Fibroblast of lung (primary cell): ENCODE measurements at places on chromosomes 2 and 18.

GRCh38 chr2:142112757-142113221 is 18.0 kb downstream of the LRP1B start:
- peak; percentile 96 for DNase-seq

DNA sequence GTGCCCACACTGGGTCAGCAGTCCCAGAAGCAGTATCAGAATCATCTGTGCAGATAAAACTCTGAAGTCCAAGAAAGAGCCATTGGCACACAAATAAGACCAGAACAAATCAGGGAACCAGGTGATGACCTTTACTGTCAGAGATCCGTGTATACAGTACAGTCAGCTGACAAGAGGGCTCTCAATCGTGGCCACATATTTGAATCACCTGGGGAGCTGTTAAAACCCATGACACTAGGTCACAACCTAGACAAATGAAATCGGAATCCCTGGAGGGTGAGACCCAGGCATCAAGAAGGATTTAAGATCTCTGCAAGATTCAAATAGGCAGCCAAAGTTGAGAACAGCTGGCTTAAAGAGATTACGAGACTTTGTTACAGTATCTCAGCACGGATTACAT is 807.1 kb downstream of the RNF144A start:
- DNase-seq, result no peak

DNA sequence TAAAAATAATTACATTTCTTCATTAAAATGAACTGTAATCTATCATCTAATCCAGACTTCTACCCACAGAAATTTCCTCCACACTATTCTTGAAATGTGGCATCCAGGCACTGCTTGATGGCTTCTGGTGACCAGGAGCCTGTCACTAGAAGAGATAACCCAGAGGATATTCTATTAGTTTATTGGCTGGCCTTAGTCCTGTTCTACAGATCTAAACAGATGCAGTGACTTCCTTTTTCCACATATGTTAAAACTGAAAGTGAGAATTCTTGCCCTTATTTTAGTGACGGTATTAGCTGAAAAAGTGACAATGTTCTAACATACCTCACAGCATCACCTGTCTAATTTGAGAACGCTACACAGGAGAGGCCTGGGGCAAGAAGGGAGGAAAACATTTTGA is 775.4 kb downstream of the TSN start:
- DNase-seq, result no peak

DNA sequence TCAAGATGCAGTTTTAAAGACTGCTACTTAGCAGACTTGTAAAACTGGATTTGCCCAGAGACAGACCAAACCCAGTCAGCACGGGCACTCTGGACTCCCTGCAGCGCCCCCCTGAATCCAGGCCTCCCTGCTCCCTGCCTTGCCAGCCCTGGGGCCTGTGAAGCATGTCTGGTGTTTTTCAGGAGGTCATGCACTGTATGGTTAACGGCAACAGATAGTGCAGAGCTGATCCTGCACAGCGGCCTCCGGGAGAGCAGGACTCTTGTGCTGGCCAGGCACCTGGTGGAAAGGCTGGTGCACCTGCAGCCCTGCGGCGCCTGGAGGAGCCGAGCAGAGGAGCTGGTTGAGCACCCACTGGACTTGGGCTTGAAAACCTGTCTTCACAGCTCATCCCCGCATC is 30.4 kb downstream of the HDAC4 start:
- no peak for DNase-seq

- DNase-seq, result no peak
Observed at GRCh38 chr18:58633874-58634273, 5.0 kb upstream of the ALPK2 start.

DNA sequence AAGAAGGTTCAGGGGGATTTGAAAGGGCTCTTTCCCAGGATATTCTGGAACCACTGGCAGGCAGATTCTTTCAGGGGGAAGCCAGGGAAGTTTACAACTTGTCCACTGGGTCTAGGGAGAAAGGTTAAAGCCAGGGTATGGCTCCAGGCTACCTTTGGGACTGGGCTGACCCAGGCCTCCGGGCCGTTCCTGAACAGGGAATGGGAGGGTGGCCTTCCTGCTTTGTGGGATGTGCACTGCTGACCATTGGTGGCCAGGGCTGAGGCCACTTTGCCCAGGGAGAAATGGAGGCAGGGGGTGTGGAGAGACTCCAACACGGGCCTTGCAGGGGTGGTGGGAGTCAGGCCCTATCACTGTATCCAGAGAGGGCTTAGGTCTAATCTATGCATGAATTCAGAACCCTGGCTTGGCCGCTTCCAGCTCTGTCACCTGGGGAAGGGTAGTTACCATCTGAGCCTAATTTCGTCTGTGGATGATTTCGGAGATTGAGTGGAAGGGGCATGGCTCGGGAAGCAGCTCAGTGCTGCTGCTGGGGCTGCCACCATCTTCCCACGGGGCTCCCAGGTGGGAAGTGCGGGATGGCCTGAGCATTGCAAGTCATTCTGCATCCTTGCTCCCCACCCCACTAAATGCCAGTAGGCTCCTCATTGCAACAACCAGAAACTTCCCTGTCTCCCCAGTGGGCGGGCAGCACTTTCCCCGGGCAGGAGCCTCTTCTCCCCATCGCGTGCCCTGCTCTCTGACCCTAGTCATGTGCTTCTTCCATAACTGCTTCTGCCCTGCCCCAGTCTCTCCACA is 57.1 kb upstream of the OTOF start:
- DNase-seq, result no peak

GRCh38 chr2:237012577-237013267 is 73.0 kb upstream of the COPS8 start:
- DNase-seq, result peak; percentile 97

DNA sequence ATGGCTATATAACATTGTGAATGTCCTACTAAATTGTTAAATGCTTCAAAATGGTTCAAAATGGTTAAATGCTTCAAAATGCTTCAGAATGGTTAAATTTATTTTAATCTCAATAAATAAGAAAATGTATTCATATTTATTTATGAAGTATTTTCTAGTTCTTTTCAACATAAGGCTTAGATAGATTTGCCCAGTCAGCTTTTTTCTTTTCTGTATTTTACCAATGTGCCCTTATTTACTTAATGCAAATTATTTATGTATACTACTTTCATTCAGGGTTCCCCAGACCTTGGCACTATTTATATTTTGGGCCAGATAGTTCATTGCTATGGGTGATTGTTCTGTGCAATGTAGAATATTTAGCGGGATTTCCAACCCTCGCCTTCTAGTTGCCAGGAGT is 546.7 kb downstream of the RIT2 start:
- DNase-seq, result no peak

DNA sequence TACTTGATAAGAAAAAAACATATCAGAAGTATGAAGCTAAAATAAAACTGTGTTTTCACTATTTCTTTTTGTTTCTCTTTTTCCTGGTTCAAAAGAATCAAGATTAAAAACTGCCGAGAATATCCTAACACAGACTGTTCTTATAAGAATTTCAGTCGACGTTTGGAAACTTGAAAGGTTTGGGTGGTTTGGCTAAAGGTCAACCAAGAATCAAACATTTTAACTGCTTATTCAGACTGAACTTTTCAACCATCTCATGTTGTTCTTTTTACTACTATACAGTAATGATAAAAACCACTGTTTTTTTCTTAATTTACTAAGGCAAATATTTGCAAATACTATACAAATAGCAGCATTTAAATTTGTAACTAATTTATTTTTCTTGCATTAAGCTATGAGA is 308.5 kb upstream of the TFPI start:
- no peak for DNase-seq

DNA sequence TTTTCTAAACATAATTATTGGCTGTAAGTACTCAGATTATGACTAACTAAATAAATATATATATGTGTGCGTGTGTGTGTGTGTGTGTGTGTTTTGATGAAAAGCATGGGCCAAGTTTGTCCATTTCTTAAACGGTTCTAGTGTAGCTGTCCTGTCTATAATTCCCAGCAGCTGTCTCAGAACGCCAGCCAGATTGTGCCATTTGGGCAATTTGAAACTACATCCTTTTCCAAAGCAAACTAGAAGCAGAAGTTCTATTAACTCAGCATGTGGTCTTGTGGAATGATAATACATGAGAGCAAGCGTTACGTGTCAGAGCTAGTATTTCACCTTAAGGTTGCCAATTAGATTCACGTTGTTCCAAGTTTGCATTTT is 1.7 kb downstream of the ARHGAP28 start:
- peak; percentile 78 for DNase-seq

DNA sequence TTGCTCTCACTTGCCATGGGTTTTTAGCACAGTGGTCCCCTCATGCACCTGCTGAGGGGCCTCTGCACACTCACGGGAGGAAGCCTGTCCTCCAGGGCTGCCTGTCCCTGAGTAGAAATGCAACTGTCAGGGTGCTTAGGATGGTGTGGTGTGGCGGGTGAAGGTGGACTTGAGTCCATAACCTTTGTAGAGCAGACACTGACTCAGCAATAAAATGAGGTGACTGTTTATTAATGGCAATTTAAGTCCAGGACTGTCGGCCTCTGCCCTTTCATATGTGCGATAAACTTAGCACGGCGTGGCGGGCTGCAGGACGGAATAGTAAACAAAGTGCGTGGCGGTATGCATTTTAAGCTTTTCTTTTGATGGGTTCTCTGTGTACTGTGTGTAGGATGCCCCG is 188.2 kb downstream of the LDLRAD4 start:
- no peak for DNase-seq

DNA sequence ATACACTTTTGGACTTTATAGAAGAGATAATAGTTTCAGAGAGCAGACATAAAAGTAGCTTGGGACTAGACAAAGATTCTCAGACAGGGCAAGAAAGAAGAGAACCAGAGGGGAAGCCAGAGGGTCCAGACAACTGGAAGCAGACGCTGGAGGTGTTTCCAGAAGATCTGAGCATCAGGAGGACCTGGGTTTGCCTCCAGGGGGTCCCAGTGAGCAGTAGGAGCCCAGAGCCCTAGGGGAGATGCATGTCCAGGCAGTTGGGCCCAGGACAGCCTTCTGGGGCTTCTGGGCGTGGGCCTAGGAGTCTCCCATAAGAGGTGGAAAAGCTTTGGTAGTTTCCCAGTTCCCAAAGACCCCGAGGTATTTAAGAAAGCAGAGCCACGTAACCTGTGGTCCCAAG is 251.2 kb upstream of the ID2 start:
- no peak for DNase-seq

DNA sequence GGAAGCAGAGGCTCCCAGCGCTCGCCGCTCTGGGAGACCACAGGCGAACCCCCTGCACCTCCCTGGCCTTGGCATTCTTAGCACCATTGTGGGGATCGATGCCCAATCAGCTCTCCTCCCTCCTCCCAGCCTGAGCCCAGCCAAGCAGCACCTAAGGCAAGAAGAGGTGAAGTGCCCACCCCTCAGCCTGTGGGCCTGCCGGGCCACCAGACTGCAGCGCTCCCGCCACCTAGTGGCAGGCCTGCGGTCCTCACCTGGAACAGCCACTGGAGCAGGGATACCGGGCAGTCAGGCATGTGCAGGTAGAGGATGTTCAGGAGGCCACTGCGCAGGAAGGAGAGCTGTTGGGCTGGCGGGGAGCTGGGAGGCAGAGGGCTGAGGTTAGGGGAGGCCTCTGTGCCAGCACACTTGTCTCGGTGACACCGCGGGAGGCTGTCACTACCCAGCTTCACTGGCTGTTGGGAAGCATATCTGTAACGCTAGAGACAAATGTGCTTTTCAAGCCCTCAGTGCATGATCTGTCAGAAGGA is 35.2 kb downstream of the FAM178B start:
- peak; percentile 43 for DNase-seq

GRCh38 chr2:73205611-73206010 is 3.2 kb downstream of the NOTO start:
- peak; percentile 32 for DNase-seq

DNA sequence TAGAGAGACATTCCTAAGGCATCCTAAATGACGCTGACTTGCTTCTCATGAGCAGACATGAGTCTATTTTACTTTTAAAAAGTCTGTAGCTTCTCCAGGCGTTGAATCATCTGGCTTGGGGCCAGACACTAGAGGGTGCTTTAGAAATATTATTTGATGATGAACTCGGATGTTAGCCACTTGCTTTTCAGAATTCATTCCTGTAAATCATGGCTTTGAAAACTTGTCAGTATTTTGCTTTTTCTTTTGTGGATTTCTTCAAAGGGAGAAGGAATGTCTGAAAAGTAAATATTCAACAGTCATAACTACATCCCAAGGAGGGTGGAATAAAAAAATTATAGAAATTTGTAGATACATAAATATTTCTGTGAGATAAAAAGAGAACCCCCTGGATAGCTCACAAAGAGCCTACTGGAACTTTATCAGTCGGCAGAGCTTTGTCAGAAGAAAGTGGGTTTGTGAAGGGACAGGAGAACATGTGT is 370.8 kb downstream of the OSR1 start:
- peak; percentile 93 for DNase-seq

DNA sequence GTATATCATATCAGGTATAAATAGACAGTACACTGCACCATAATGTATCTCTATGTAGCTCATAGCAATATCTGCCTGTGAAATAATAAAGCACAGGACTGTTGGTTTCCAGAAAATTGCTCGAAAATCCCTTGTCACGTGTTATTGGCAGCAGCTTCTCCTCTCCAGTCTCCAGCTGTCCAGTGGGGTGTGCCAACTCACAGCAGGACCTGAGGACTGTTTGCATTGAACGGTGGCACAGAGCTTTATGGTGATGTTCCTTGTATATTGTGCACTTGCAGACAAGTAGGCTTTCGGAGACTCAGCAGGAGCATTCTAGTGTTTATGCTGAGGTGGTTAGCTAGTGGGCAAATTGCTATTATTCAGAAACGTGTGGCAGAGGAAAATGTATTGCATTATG is 182.2 kb upstream of the ATP5MC3 start:
- DNase-seq, result no peak

DNA sequence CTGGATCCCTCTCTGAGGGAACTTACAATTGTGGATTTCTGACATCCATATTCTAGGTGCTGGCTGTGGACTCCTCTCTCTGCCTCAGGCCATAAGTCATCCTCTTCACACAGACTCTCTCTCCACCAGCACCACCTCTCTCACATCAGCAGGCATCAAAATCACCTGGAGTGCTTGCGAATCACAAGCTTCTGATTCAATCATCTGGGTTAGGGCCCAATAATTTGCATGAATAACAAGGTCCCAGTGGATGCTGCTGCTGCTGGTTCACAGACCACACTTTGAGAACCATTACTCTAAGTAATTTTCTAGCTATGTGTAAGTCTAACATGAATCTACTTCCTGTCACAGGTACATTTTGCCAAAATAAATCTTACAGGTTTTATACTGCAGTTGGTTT is 214.9 kb downstream of the DSEL start:
- peak; percentile 28 for DNase-seq
